GM13977 (cell line): ENCODE measurements at places on chromosomes 2 and 18.

GRCh38 chr2:139077099-139077737 is 297.0 kb upstream of the NXPH2 start:
- DNase-seq: no peak

- DNase-seq: no peak
These were observed 119.9 kb downstream of the THADA start for GRCh38 chr2:43475922-43476321.

DNA sequence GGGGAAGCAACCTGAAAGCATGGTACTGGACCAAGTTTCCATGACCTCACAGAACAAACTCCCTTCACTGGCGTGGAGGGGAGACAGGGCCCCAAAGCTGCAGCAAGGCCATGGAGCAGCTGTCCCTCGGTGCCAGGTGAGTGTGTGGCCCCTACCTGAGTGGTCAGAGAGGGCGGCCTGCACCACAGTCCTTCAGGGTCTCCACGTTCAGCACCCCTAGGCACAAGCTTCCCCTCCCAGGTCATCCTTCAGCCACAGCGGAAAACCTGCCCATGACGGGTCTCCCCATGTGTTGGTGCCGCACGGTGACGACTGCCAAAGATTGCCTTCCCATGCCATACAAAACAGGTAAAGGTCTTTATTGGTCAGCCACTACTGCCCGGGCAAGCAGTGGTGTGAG is 201.6 kb downstream of the MGAT5 start:
- no peak for DNase-seq

- no peak for DNase-seq
These were observed 72.8 kb downstream of the KCNF1 start for GRCh38 chr2:10984418-10985135.

DNA sequence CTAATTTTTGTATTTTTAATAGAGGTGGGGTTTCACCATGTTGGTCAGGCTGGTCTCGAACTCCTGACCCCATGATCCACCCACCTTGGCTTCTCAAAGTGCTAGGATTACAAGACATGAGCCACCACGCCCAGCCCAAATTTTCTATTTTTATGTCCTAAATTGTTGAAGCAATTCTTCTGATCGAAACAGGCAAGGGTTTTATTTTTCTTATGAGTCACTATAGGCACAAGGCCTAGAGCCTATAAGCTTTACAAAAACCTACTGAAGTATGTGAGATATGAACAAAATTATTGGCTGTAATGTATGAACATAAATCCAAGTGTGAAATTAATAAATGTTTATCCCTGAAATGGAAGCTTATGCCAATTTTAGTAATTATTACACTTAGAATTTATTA is 464.2 kb upstream of the NRP2 start:
- DNase-seq: no peak

GRCh38 chr2:168461178-168461941 is 5.3 kb downstream of the CERS6 start:
- DNase-seq: no peak

- DNase-seq: no peak
These were observed 514.5 kb downstream of the LRRTM4 start for GRCh38 chr2:77007686-77008085.

GRCh38 chr2:67516899-67517530 is 119.9 kb downstream of the ETAA1 start:
- no peak for DNase-seq

- no peak for DNase-seq
These were observed 42.1 kb downstream of the NHEJ1 start for GRCh38 chr2:219118504-219118903.

DNA sequence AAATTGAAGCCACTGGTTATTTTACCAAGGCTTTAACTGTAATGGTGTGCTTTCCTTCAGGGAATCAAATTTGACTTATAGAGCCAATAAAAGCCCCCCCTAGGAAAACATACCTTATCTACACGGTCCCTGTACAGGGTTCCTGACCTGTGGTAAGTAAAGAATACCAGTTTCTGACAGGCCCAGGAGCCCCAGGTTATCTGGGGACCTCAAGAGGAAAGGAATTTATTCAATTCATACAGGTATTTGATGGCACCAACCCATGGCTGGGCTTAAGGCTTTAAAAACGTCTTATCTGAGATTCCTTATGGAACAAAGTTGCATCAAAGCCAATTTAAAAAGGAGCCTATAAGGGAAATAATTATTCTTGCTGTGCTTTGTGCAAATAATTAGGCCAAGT is 7.0 kb upstream of the RPIA start:
- no peak for DNase-seq

- no peak for DNase-seq
These were observed 73.4 kb upstream of the ATL2 start for GRCh38 chr2:38450509-38450908.

GRCh38 chr2:55109219-55109891 is 59.1 kb upstream of the RTN4 start:
- no peak for DNase-seq

- no peak for DNase-seq
These were observed 20.6 kb downstream of the SMAD7 start for GRCh38 chr18:48929941-48930713.

DNA sequence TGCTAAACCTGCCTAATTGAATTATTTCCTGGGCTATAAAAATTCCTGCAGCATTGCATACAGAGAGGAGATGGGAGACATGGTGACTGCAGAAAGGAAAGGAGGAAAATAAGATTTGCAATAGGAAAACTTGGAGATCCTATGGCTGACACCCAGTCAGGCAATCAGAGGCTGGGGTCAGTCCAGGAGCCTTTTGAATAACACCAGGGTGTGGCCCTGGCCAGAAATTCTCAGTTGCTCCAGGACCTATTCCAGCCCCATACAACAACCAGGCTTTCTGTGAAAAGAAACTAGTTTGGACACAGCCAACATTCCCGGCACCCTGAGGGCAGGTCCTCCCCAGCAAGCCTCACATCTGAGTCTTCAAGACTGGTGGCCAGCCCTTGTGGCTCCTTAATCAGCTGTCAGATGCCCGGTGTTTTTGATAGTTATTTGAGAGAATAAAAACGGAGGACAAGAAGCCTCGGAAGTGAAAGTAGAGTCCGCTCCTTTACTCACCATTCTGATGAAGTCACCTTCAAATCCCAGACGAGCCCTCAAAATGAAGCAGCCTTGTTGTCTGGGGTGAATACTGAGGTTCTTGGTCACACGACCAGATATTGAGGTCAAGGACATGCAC is 31.1 kb upstream of the GMCL1 start:
- no peak for DNase-seq

GRCh38 chr2:202479090-202479489 is 103.0 kb downstream of the BMPR2 start:
- no peak for DNase-seq

DNA sequence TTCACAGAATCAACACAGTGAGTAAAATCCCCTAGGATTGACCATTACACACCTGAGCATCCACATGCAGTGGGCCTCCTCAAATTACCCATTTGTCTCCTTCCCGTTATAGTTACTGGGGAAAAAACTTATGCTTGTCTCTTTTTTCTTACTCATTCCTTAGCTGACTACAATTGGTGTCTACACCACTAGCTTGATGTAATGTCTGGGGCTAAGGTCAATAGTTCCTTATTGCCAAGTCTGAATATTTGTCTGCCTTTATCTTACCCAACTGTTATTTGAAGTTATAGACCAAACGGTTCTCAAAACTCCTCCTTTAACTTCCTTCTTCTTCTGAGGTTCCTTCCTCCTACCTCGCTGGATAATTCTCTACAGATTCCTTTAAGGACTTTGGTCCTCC is 41.9 kb upstream of the TMEM17 start:
- DNase-seq: no peak

GRCh38 chr2:176873403-176873802 is 339.2 kb upstream of the HNRNPA3 start:
- DNase-seq: no peak

DNA sequence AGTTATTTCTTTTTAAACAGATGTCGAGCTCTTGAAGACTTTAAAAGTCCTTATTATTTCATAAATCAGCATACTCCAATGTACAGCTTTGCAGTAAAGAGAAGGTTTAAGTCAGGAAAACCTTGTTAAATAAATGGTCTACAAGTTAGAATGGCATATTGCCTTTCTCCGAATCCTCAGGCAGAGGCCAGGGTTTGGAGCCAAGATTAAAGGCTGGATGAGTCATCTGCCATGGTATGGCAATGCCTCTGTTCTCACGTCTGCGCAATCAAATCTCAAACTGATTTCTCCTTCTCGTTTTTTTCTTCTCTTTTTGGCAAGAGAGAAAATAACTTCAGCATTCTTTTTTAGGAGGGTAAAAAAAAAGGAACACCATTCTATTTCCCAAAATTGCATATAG is 5.6 kb upstream of the KCNJ3 start:
- DNase-seq: no peak

DNA sequence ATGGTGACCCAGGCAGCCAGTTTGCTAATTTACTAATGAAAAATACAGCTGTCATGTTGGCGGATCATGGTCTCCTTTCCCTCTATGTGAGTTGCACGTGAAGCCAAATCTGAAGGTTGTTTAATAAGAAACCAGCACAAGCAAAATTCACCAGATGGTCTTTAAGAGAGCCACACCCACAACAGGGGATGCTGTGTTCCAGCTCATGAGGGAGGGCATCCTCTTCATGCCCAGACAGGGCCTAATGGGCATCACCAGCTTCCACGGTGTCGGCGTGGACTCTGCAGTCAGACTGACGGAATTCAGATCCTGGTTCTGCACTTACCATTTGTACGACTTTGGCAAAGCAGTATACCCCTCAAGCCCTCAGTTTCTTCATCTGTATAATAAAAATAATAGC is 39.9 kb downstream of the TMEM247 start:
- no peak for DNase-seq

DNA sequence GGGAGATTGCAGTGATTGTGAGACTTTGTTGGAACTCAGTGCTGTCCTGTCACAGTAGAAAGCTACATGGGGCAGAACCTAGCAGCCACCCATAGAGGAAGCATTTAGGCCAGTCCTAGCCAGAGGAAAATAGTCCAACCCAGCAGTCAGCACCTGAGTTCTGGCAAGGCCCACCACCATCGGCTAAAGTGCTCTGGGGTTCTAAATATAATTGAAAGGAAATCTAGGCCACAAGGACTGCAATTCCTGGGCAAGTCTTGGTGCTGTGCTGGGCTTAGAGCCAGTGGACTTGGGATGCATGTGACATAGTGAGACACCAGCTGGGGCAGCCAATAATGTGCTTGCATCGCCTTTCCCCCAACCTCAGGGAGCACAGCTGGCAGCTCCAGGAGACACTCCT is 28.9 kb upstream of the ACTR2 start:
- DNase-seq: no peak

- DNase-seq: no peak
These were observed 193.1 kb downstream of the SMAD2 start for GRCh38 chr18:47737198-47737830.

- no peak for DNase-seq
These were observed 4.6 kb upstream of the MLPH start for GRCh38 chr2:237482485-237482884.

DNA sequence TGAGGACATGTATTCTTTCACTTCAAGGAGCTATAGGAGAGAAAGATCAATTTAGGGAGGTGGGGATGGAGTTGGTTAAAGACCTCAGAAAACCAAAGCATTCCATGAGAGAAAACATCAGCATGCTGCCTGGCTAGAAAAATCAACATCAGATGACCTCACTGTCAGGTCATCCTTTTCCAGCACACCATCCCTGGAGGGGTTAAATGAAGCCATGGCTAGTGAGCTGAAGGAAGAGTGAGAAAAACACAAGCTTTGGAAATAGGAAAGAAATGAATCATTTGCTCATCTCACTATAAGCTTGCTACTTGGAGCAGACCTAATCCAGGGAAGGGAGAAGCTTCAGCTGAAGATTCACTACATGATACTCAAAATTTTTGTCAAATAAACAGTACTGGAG is 109.5 kb upstream of the ITGB6 start:
- no peak for DNase-seq

GRCh38 chr2:66839551-66840320 is 404.8 kb downstream of the MEIS1 start:
- DNase-seq: no peak

DNA sequence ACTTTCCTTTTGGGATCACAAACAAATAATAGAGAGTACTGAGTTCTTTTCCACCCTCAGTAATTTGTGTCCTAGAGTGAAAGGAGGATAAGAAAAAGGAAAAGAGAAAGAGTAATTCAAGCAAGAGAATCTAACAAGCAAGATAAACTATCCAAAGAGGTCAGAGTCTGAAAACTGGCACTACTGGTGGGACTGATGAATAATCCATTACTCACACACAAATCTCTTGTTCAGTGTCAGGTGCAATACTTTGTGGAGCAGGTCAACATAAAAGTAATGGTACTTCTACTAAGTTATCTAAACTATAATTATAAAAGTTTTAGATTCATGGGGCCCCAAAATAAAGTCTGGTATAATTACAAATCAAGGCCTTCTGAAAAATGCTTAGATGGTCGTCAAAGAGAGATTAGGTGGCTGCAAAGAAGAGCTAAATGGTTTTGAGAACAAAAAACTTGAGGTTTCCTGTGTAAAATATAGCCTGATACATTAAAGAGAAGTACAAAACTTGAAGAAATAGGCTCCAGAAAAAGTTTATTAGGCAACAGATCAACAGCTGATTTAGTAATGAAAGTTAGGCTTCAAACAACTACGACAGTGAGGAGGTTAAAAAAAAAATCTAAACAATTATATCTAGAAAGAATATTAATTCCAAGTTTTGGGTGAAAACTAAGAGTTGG is 109.4 kb downstream of the BAZ2B start:
- no peak for DNase-seq

DNA sequence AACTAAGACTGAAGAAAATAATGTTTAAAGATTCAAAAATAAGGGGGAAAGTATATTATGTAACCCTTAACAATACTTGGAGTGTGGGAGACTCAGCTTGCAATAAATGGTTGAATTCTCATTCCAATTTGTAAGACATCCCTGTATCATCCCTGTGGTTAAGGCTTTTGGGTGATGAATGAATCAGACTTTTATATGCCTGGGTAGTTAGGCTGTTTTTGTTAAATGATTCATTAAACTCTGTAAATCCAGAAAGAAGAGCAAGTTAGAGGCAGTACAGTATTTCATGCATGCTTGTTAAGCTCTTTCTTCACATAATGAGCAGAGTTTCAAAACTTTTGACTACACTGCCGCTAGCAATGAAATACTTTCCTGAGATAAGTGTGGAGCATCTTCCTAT is 948.8 kb downstream of the SOCS6 start:
- DNase-seq: no peak

DNA sequence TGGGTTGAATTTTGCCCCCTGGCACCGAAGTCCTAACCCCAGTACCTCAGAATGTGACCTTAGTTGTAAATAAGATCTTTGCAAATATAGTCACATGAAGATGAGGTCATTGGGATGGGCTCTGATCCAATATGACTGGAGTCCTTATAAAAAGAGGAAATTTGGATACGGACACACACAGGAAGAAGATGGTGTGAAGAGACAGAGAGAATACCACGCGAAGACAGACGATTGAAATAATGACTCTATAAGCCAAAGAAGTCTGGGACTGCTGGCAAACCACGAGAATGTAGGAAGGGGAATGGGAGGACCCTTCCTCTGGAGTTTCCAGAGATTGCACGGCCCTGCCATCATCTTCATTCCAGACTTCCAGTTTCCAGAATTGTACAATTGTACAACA is 98.6 kb downstream of the CPO start:
- no peak for DNase-seq
